ENCODE measurements at places on chromosomes 13 and 19.

DNA sequence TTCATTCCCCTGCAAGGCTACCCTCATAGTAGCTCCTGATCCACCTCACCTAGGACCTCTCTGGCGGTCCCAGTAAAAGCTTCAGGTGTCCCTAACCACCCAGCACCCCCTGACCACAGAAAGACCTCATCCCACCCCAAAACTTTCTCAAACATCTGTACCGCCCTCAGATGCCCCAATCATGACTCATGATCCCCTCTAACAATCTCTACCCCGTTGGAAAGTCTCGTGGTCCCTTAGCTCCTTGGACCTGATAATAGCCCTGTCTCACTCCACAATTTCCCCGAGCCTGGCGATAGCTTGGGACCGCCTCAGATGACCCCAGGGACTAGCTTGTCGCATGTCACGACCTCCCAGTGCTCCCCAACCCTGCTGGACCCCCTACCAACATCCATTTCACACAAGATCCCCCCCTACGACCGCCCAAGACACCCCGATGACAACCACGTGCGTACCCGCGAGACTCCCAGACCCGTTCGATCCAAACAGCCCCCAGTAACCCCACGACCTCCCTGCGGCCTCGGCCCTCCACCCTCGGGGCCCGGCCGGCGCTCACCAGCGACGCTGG, 450 bp downstream of the NDUFA11 start:
- peak; percentile 19 for DNase-seq

DNA sequence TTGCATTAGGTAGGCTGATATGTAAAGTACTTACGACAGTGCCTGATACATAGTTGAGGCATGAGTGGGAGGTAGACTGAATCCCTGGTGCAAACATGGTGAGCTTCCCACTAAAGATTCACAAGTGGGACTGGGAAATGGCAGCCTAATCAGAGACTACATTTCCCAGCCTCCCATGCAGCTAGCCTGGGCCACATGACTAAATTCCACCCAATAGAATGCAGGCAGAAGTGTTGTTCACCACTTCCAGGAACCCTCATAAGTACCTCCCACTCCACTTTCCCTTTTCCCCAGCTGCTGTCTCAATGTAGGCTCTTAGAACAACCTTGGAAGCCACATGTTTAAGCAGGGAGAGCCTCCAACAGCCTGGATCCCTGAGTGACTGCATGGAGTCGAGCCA, 104.9 kb downstream of the CACNA1A start:
- no peak for DNase-seq

- DNase-seq = no peak
These were observed 6.5 kb downstream of the FLT3 start for GRCh38 chr13:28093881-28094280.

DNA sequence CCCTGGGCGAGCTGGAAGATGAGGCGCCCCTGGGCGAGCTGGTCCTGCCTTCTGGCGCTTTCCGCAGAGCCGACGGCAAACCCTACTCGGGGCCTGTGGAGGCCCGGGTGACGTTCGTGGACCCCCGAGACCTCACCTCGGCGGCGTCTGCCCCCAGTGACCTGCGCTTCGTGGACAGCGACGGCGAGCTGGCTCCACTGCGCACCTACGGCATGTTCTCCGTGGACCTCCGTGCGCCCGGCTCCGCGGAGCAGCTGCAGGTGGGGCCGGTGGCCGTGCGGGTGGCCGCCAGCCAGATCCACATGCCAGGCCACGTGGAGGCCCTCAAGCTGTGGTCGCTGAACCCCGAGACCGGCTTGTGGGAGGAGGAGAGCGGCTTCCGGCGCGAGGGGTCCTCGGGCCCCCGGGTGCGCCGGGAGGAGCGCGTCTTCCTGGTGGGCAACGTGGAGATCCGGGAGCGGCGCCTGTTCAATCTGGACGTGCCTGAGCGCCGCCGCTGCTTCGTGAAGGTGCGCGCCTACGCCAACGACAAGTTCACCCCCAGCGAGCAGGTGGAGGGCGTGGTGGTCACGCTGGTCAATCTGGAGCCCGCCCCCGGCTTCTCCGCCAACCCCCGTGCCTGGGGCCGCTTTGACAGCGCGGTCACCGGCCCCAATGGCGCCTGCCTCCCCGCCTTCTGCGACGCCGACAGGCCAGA, 6.3 kb downstream of the CILP2 start:
- DNase-seq = no peak

GRCh38 chr19:8468761-8469373, 24.1 kb downstream of the HNRNPM start:
- no peak for DNase-seq

- DNase-seq = no peak
These were observed 617.2 kb downstream of the SLITRK5 start for GRCh38 chr13:88288326-88288725.

DNA sequence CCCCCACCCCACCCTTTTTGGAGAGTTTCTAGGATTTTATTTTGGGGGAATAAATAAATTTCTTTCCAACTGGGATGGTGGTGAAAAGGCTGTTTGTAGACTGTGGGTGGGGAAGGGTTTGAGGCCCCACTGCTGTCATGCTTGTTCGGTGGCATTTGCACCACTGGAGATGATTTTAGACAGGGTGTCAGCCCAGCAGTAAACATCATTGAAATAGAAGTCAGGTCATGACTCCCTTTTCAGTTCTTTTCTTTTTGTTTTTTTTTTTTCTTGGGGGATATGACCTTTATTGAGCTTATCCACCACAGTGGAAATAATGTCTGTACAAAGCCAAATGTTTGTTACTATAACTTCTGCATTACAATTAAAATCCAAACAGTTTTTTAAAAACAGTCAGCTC, 14.1 kb downstream of the UBAC2 start:
- peak; percentile 23 for DNase-seq

GRCh38 chr19:34220472-34221063, 33.8 kb upstream of the GARRE1 start:
- peak; percentile 78 for DNase-seq

- no peak for DNase-seq
These were observed 33.0 kb downstream of the ZIC2 start for GRCh38 chr13:100014621-100015020.

DNA sequence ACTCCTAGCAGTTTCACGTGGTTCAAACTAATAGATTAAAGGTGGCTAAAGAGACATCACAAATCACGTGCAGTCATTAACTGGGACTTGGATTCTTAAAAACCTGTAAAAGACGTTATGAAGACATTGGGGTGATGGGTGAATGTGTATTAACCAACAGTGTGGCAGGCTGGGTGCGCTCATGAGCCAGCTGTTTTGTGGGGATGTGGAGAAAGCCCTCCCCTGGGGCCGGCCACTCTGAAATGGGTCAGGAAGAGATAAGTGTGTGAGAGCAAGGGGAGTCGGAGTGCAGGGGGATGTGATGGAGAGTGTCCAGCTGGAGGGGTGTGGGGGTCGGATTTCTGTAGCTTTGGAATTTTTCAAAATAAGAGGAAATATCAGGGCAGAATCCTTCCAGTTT, 10.4 kb downstream of the UPF1 start:
- no peak for DNase-seq

DNA sequence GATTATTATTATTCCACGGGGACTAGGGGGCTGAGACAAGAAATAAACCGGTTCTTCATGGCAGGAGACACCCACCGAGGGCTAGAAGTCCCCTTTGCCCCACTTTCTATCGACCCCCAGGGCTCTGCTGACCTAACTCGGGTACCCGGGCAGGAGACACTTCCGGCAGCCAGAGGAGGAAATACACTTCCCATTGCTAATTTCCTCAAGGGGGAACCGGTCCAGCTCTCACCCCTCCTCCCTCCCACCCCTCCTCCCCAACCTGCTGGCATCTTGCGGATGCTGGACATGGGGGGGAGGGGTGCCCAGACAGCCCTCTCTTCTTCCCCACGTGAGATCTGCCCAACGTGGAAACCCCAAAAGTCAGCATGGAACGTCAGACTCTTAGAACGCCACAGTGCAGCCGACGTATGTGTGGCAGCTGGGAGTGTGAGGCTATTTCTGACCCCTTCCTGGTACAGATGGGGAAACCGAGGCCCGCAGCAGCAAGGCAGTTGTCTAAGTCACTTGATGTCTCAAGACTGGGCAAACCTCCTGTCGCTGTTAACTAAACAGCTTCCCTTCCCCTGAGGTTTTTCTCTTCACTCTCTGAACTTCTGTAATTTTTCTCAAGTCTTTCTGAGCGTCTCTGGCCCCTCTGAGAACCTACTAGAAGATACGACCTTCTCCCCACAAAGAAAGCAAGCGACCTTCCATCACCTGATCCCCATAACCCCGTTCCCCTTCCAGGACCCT, 3.6 kb downstream of the GPR4 start:
- no peak for DNase-seq

- DNase-seq = no peak
These were observed 763 bp downstream of the POLD1 start for GRCh38 chr19:50384685-50385535.

DNA sequence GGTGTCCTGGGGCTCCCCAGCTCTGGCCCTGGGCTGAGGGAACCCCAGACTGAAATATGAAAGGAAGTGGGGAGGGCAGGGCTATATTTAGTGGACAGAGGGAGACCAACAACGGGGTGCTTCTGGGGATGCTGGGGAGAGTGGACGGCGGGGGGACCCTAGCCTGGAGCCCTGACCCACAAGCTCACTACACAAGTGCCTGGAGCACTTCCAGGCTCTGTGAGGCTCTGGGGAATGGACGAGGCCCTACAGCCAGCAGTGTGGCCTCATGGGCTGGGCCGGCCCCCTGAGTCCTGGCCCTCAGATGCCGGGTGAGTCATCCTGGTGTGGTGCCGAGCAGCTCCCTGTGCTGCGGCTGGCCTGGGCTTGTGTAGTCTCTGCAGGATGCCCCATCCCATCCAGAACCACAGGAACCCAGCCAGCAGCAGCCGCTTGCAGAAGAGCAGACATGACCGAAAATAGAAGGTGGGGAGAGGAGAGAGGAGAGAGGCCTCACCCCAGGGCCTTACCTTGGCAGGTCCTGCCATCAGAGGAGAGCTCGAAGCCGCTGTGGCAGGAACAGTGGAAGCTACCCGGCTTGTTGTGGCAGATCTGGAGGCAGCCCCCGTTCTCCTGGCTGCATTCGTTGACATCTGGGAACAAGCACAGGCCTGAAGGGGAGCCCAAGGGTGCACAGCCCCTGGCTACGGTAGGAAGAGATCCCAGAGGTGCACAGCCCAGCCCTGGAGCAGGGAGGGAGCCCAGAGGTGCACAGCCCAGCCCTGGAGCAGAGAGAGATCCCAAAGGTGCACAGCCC, 26.1 kb downstream of the GAS6 start:
- DNase-seq = no peak

- peak; percentile 83 for DNase-seq
These were observed 4.8 kb downstream of the EMP3 start for GRCh38 chr19:48330012-48330681.

DNA sequence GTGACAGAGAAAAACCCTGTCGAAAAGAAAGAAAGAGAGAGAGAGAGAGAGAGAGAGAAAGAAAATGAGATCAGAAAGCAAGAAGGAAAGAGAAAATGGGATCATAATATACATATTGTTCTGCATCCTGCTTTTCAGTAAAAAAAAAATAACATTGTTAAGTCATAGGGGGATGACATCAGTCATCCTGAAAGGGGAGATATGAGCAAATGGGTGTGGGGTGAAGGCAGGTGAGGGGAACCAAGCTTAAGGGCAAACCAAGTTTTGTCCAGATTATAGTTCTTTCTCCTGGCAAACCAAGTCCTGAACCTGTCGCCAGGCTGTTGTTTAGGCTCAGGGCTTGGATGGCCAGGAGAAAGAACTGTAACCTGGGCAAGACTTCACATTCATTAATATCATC, 92.6 kb upstream of the TMTC4 start:
- no peak for DNase-seq

DNA sequence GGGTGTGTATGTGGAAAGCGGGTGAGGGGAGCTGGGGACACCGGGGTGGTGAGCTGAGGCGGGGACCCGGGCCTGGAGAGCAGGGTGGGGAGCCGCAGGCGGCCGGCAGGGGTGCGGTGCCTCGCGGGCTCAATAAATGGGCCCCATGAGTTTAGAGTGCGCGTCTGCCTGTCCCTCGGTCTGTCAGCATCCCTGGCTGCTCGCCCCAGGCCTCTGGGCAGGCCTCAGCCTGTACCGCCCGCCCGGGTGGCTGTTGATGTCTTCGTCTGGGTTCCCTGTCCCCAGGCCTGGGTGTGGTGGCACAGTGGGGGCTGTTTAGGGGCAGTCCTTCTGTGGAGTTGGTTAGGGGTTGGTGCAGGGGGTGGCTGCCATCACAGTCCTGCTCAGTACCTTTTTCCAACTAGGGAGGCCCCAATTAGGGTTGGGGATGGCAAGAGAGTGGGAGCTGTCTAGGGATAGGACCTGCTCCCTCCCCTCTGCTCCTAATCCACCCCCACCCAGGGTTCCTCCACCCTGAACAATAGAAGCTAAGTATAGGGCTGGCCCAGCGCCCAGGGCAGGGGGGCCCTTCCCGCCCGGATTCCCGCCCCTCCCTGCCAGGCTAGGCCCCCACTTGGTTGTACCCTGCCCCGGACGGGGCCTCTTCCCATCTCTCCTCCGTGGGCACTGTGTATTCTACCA, 12.2 kb downstream of the CIC start:
- DNase-seq = peak; percentile 40

GRCh38 chr13:45413826-45414307, 4.3 kb downstream of the SLC25A30 start:
- no peak for DNase-seq

GRCh38 chr19:1825909-1826556, 14.0 kb upstream of the ATP8B3 start:
- peak; percentile 85 for DNase-seq

DNA sequence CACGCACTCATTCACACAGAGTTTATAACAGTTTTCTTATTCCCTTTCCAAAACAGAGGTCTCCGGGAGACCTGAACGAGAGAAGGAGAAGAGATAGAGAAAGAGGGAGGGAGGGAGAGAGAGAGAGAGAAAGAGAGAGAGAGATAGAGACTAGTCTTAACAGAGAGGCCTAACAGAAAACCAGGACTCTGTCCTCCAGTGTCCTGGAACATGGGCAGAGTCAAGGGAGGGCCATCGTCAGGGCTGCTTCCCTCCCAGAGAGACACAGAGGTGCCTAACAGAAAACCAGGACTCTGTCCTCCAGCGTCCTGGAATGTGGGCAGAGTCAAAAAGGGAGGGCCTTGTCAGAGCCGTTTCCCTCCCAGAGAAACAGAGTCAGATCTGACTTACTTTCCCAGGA, 78.7 kb downstream of the WTIP start:
- DNase-seq = no peak

GRCh38 chr19:3698974-3699740, 1.1 kb downstream of the PIP5K1C start:
- DNase-seq = peak; percentile 35

- DNase-seq = no peak
These were observed 5.5 kb upstream of the KCTD4 start for GRCh38 chr13:45206340-45206739.

GRCh38 chr13:35014606-35015213, 72.6 kb downstream of the NBEA start:
- DNase-seq = no peak
